Suppressor macrophage treated with lipopolysaccharide for 4 hours (primary cell): ENCODE measurements at places on chromosomes 16 and 17.
A peak's percentile ranks its signal among the peaks of the same experiment; 100 is the strongest.

GRCh38 chr16:49332589-49333258 is 40.9 kb upstream of the C16orf78 start:
- no peak for DNase-seq

GRCh38 chr17:20156196-20157000 is 147.2 kb downstream of the SPECC1 start:
- peak; percentile 46 for DNase-seq

DNA sequence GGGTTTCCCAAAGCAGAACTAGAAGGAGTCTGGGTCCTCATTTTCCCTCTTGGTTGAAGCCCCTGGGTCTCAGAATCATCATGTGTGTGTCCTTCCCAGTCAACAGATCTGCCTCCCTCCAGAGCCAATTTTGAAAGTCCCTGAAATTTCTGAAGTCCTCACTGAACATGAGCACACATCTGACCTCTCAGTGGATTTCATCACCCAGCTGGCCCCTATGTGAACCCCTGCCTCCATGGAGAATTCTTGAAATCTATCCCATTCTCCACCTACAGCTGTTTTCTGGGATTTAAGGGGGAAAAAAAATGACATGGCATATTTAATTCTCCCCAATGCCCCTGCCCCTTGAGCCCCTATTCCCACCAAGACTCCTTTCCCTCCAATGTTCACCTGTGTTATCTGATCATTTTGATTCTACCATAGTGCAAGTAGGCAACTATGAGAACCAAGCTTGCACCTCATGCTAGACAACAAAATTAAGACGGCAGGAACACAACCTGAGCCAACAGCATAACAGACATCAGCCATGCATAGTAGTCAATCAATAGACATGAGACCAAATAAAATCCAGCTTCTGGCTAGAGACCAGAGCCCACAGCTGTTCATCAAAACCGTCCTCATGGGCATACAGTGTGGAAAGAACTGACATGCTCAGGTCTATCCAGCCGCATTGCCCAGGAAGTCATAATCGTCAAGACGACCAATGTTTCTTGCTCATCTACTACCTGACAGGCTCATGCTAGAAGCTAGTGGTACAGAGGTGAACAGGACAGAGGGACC is 14.9 kb downstream of the SOX9 start:
- DNase-seq: no peak

GRCh38 chr16:19860166-19861041 is 24.2 kb downstream of the GPRC5B start:
- DNase-seq: no peak

DNA sequence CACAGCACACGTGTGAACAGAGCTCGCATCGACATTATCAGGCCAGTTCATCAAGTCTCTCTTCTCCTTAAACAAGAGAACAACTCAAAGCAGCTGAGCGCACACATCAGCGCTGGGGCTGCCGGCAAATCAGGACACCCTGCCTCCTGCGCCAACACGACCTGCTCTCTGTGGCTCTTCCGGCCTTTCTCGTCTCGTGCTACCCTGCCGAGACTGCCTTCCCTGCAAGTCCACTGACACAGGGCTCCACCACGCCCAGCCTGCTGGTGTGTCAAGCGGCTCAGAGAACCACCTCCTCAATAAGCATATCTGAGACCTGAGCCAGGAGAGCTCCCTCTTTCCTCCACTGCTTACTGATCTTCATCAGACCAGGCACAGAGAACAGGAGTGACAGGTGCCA is 96.9 kb downstream of the ZNF778 start:
- DNase-seq: no peak

DNA sequence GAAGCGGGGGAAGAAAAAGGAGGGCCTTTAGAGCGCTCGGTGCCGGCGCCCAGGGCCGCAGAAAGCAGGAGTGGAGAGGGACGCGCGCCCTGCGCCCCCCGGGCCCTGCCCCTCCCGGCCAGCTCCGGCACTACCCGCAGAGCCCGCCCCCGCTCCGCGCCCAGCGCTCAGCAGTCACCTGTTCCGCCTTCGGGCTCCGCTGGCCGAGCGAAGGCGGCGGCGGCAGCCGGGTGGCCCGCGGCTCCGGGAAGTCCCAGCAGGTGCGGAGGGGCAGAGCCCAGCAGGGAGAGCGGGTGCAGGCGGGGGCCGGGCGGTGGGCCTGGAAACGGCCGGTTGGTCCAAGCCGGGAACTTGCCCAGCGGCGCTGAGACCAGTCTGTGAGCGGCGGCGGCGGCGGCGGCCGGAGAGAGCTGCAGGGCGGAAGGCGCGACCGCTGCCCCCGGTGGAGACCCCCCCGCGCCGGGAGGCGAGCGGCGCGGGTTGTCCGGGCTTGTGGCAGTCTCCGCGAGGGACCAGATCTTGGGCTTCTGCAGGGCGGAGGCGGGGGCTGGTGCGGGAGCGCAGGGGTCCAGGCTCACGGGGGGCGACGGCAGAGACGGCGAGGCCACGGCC is 2.2 kb downstream of the IRX3 start:
- no peak for DNase-seq

- no peak for DNase-seq
These were observed 22.6 kb upstream of the UBE2G1 start for GRCh38 chr17:4389079-4389478.

- no peak for DNase-seq
These were observed 140.6 kb upstream of the NUDT7 start for GRCh38 chr16:77581706-77582105.

DNA sequence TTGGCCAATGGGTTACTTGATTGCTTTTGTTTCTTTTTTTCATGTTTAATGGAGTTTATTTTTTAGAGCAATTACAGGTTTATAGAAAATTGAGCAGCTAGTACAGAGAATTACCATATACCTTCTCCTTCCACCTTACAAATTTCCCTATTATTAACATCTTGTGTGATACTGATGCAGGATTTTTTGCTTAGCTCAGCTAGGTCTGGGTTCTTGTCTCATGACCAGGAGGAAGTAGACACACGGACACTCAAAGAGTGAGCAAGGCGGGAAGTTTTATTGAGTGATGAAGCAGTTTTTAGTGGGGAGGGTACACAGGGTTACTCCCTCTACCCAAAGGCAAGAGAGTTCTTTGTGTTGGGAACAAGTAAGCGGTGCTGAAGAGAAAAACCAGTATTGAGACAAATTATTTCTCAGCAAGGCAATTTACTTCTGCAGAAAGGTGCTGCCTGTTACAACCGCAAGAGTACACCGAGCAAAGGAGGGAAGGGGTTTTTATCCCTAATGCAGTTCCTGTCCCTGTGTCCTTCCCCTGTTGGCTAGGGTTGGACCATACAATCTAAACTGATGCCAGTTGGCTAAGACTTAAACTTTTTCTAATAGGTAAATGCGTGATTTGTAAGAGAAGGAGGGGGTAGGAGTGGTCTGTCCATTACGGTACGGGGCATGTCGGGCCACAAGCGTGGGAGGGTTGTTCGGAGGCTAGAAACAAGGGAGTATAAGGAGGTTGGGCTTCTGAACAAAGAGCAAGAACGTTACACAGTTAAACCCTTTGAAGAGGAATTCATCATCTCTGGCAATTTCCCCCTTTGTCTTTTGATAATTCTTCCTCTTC is 26.9 kb downstream of the SEC14L1 start:
- no peak for DNase-seq
